ENCODE measurements at places on chromosomes 1 and 21. TPM values are rescaled to one million over a fixed set of nuclear protein-coding genes. Genes with fewer than 3 reads are reported as not detected.

MPL gene
- total RNA-seq, result not detected

RIMS3 gene
- 0.50 TPM for total RNA-seq

ADGRB2 gene
- 2.5 TPM for total RNA-seq

DNA sequence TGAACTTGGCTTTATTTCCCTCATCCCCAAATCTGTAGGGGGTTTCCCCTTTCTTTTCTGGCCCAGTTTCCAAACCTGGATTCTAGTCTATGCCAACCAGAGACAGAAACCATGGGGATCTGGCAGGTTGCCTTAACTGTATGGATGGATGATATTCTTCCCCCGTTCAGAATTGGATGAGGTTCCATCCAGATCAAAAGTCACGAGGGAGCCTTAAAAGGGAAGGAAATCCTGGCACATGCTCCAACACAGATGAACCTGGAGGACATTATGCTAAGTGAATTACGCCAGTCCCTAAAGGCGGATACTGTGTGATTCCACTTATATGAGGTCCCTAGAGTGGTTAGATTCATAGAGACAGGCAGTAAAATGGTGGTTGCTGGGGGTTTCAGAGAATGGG, 124.4 kb downstream of the HUNK start:
- no peak for DNase-seq

- DNase-seq, result no peak
Measured at GRCh38 chr1:44973645-44974044, 12.8 kb downstream of the EIF2B3 start.

DNA sequence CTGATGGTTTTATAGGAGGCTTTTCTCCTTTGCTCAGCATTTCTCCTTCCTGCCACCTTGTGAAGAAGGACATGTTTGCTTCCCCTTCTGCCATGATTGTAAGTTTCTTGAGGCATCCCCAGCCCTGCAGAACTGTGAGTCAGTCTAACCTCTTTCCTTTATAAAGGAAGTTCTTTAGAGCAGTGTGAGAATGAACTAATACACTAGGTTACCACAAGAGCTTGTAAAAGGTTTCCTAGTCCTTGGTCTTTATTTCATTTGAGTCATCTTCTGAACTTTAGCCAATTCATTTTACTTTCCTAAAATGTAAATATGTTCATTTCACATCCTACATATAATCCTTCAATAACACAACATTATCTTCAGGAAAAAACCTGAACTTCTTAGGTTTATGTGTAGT, 365.3 kb downstream of the HHIPL2 start:
- DNase-seq, result no peak

- no peak for DNase-seq
Measured at GRCh38 chr1:200337410-200337809, 72.4 kb downstream of the ZNF281 start.

All from NCI-H460 (cell line).